ENCODE measurements at places on chromosomes 7 and 10.
A peak's percentile ranks its signal among the peaks of the same experiment; 100 is the strongest.

GRCh38 chr10:132360766-132361447 lies 28.9 kb downstream of the LRRC27 start:
- peak; percentile 36 for DNase-seq

- peak; percentile 40 for DNase-seq
These were observed 53.7 kb downstream of the SLC16A12 start for GRCh38 chr10:89481662-89482061.

DNA sequence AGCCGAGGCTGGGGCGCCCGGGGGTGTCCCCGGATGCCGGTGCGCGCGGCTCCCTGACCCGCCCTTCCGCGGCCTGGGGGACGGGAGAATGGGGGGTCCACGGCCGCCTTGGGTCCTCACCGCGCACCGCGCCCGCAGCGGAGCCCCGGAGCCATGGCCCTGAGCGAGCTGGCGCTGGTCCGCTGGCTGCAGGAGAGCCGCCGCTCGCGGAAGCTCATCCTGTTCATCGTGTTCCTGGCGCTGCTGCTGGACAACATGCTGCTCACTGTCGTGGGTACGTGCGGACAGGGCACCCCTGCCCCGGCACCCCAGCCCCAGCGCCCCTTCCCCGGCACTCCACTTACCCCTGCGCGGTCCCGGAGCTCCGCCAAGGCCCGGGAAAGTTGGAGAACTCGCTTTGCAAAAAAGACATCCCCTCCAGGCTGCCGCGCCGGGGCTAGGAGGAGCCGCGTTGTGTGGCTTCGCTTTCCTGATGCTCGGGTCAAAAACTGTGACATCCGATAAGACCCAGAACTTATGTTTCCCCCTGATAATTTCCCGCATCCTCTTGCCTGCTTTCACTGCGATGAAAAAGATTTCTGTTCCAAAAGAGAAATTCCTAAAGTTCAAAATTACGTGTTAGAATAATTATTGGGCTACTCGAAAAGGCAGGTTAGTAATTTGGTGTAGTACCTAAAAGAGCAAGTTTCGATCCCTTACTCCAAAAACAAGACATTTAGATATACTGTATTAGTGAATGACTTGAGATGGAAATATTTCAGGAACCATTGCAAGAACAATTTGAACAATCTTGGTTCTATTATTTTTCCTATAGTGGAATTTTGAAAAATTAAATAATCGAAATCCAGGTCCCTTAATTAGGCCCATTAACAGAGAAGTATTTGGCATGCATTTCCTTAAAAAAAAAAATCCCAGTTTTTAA lies 888 bp downstream of the SLC18A2 start:
- DNase-seq = no peak

DNA sequence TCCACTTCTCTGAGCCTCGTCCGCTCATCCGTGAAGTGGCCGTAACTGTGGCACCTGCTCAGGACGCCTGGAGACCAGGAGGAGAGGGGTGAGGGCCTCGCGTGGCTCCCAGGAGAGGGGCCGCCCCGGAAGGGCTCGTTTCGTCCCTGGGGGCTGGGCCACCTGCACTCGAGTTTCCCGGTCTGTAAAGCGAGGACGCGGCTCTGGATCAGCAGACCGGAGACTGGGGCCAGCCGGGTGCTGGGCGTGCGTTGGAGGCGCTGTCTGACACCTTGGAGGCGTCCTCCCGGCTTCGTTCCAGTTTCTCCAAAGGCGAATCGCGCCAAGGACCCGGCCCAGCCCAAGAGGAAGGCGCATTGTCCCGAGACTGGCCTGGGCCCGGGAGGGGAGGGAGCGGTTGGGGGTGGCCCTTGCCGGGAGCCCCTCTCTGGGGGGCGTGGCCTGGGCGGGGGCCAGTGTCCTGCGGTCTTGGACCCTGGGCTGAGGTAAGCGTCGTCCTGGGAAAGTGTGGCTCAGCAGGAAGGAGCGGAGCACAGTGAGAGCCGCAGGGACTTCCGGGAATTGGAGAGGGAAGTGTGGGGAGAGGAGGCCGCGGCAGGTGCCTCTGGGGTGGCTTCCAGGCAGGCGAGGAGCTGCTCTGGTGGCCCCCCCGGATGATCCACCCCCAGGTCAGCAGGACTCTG lies 89.6 kb downstream of the FOXL3 start:
- no peak for DNase-seq

- DNase-seq = peak; percentile 58
These were observed 46.6 kb downstream of the CCSER2 start for GRCh38 chr10:84375011-84375410.

Data from NCI-H460 (cell line).